ENCODE measurements at places on chromosomes 4 and X. TPM values are rescaled to one million over a fixed set of nuclear protein-coding genes. Genes with fewer than 3 reads are reported as not detected.

The ARHGAP24 gene
- 65.1 TPM for total RNA-seq

The TMSB15C gene
- total RNA-seq, result 6.1 TPM

The TMPRSS11D gene
- total RNA-seq, result not detected

The CNGA1 gene
- not detected for total RNA-seq

The TMPRSS11B gene
- not detected for total RNA-seq

The RAI2 gene
- total RNA-seq, result not detected

The UGT2B10 gene
- total RNA-seq, result not detected

The USP17L17 gene
- total RNA-seq, result not detected

The XAGE1A gene
- total RNA-seq, result not detected

The DCX gene
- not detected for total RNA-seq

The GJB1 gene
- not detected for total RNA-seq

The FOXR2 gene
- total RNA-seq, result not detected

The DIPK2B gene
- total RNA-seq, result not detected

The FAM241A gene
- total RNA-seq, result 0.14 TPM

The NSG1 gene
- total RNA-seq, result 0.75 TPM

The HTR2C gene
- not detected for total RNA-seq

The FAM149A gene
- total RNA-seq, result 1.9 TPM

The GAGE12F gene
- not detected for total RNA-seq

The NEUROG2 gene
- 9.6 TPM for total RNA-seq

The HTRA3 gene
- not detected for total RNA-seq

The ZNF711 gene
- total RNA-seq, result 15.2 TPM

The EDA gene
- not detected for total RNA-seq

The GNRHR gene
- total RNA-seq, result not detected

The SGMS2 gene
- total RNA-seq, result not detected

The AR gene
- 0.25 TPM for total RNA-seq

The F8A2 gene
- not detected for total RNA-seq

The PPEF1 gene
- total RNA-seq, result not detected

The ESX1 gene
- total RNA-seq, result not detected

The GC gene
- total RNA-seq, result not detected

The IQCM gene
- total RNA-seq, result not detected

The GDI1 gene
- 88.3 TPM for total RNA-seq

The AWAT2 gene
- total RNA-seq, result not detected

The NXF3 gene
- total RNA-seq, result not detected

The FMR1 gene
- total RNA-seq, result 36.5 TPM

The KLB gene
- total RNA-seq, result not detected

The BTK gene
- 81.6 TPM for total RNA-seq

The MAGEB5 gene
- total RNA-seq, result not detected

The FAM47E gene
- total RNA-seq, result not detected

The NR3C2 gene
- 1.6 TPM for total RNA-seq

The CRMP1 gene
- 0.40 TPM for total RNA-seq

The ADRA2C gene
- not detected for total RNA-seq

The TSPAN7 gene
- total RNA-seq, result not detected

The CUL4B gene
- total RNA-seq, result 30.3 TPM

The SULT1E1 gene
- total RNA-seq, result not detected

The EXOSC9 gene
- total RNA-seq, result 42.2 TPM

The ZNF280C gene
- 29.6 TPM for total RNA-seq

The IL21 gene
- not detected for total RNA-seq

The FREM3 gene
- total RNA-seq, result not detected

The FAAH2 gene
- not detected for total RNA-seq

The ZNF157 gene
- 0.52 TPM for total RNA-seq

The RIBC1 gene
- total RNA-seq, result 0.40 TPM

The CXCR3 gene
- not detected for total RNA-seq

The NEXMIF gene
- not detected for total RNA-seq

The CDX4 gene
- total RNA-seq, result not detected

The SOWAHB gene
- not detected for total RNA-seq

The SPARCL1 gene
- total RNA-seq, result 0.11 TPM

The ETDB gene
- total RNA-seq, result not detected

The SLC38A5 gene
- not detected for total RNA-seq

Measured in Karpas-422 (cell line).